ENCODE measurements at places on chromosomes 4 and X. TPM values are rescaled to one million over a fixed set of nuclear protein-coding genes. Genes with fewer than 3 reads are reported as not detected.

The PWWP3B gene
- total RNA-seq = 70.9 TPM

DNA sequence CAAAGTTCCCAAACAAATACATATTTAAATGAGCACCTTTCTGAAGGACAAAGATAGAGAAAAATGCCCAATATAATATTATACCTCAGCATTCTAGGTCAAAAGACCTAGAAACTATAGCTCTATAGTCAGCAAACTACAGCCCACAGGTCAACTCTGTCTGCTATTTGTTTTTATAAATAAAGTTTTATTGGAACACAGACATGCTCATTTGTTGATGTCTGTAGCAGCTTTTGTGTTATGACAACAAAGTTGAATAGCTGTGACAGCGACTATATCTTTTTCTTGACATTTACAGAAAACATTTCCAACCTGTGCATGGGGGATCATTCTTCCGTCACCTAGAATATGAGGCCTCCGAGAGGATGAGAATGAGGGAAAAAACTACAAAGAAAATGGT lies 48.7 kb upstream of the WDR19 start:
- no peak overlapping the region for H3K4me3 ChIP-seq
- no peaks in the 10 kb centered on the region for H3K27me3 ChIP-seq
- H3K4me1 ChIP-seq = no peaks in the 10 kb centered on the region
- no peaks in the 10 kb centered on the region for H3K36me3 ChIP-seq
- no peak overlapping the region for H3K27ac ChIP-seq

The MID1 gene
- total RNA-seq = 19.5 TPM

DNA sequence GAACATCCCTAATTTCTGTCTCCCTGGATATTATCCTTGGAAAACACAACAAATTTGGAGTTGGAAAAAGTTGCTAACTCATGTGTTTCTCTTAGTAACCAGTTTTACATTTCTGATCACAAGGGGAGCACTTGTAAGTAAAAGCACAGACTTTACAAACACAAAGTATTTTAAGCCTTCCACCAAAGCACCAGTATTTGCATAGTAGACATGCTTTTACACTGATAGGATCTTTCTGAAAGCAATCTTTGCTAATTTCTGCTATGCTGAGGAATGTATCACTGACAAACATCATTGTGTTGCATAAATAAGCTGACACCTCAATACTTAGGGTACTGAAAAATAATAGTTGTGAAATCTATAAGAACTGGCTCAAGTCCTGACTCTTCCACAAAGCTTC lies 100.6 kb downstream of the MID1 start:
- no peaks in the 10 kb centered on the region for H3K27me3 ChIP-seq
- H3K4me1 ChIP-seq = no peaks in the 10 kb centered on the region
- no peak overlapping the region for H3K4me3 ChIP-seq
- H3K36me3 ChIP-seq = no peaks in the 10 kb centered on the region
- no peak for DNase-seq

GRCh38 chr4:53137468-53137867 lies 228.4 kb downstream of the SCFD2 start:
- no peak overlapping the region for H3K4me3 ChIP-seq
- no peak for DNase-seq
- peaks cover 7% of the 10 kb centered on the region for H3K4me1 ChIP-seq
